ENCODE measurements at places on chromosomes 4 and X. TPM values are rescaled to one million over a fixed set of nuclear protein-coding genes. Genes with fewer than 3 reads are reported as not detected.

The CDK16 gene
- polyA plus RNA-seq = 105 TPM

The MAP3K15 gene
- polyA plus RNA-seq = not detected

The UNC5C gene
- not detected for polyA plus RNA-seq

DNA sequence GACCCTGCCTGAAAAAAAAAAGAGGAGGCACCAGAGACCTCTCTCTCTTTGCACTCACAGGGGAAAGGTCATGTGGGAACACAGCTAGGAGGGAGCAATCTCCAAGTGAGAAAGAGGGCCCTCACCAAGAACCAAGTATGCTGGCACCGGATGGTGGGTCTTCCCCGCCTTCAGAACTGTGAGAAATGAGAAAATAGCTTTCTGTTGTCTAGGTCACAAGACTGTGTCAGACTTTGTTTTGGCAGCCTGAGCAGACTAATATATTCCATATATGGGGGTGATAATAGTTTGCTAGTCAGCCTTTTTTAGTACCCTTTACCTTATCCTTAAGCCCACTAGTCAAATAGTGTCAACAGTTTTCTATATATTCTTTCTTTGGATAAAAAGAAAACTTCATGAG is 193.0 kb downstream of the TRIML1 start:
- no peak for DNase-seq

DNA sequence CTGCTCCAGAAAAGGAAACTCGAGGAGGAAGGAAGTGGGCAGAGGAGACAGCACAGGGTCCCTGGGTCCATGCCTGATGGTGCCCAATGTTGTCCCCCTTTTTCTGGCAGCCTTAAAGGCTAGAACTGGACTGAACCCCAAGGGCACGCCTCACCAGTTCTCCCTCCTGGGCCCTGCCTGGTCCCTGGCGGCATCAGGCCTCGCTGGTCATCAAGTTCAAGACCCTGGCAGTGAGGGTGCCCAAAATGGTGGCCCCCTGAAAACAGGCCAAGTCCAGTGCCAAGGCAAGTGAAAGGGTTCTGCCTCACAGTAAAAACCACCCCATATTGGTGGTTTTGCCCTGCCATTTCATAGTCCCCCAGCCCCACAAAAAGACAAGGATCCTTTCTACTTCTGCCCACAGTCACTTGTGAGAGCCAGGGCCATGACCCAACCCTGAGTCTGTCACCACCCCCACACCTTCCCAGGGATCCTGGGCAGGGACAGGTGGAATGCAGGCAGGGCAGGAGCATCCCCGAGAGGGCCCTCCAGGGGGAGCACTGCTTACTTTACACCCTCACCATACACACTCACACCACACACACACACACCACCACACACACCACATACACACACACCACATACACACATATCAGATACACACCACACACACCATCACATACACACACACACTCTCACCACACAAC is 107.6 kb downstream of the DCTD start:
- peak; percentile 5 for DNase-seq

- DNase-seq = no peak
Measured at GRCh38 chrX:69746051-69746450, 130.1 kb downstream of the EDA start.

- no peak for DNase-seq
Measured at GRCh38 chr4:77431546-77431945, 174.1 kb upstream of the CXCL13 start.
